ENCODE measurements at places on chromosomes 13 and 19.

DNA sequence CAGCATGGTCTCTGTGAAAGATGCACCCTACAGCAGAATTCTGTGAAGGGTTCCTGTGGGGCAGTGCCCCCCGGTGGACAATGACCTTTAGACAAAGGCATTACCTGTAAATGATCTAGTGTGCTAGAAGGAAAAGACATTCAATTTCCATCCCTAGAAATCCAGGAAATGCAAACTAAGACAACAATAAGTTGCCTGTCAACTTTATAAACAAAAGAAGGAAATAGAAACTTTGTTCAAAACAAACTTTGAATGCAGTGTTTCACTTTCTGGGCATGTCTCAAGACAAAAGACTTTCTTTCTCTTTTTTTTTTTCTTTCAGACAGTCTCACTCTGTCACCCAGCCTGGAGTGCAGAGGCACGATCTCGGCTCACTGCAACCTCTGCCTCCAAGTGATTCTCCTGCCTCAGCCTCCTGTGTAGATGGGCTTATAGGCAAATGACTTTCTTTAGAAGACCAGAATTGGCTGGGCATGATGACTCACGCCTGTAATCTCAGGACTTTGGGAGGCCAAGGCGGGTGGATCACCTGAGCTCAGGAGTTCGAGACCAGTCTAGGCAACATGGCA, 15.5 kb downstream of the TEX101 start:
- no peak for DNase-seq

- DNase-seq: no peak
These were observed 2.0 kb downstream of the GPR183 start for GRCh38 chr13:99305158-99305557.

- DNase-seq: peak; percentile 20
These were observed 29.2 kb downstream of the SYDE1 start for GRCh38 chr19:15136234-15136954.

DNA sequence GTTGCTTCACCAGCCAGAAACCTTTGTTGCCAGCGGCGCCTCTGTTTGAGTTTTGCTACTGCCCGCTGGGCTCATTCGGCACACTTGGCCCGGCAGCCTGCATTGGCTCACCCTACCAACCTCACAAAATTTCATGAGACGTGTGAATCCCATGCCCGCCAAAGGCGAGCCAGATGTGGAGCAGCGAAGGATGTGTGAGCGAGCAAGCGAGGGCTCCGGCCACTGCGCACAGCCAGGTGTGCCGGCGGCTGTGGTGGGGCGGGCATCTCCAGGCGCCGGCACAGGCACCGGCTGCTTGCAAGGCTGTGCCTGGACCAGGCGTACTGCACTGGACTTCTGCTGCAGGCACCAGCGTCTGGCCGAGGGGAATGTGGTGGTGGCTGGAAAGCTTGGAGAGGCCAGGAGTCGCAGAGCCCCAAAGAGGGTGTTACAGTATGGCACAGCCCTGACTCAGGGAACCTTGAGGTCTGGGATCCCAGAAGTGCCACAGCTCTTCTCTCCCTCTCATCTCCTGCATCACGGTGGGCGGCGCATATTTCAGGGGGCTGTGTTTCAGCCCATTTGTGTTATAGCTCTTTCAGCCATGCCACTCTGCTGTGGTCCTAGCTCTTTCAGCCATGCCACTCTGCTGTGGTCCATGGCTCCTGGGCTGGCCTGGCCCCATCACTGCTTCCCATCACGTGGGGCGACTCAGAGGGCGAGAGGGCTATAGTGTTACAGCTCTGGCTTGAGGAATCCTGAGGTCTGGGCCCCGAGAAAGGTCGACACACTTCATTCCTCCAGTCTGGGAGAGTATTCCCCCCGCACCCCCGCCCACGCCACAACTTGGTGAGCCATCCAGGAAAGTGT, 592.0 kb upstream of the SLITRK5 start:
- no peak for DNase-seq

- no peak for DNase-seq
These were observed 13.5 kb upstream of the CBY2 start for GRCh38 chr13:45688577-45688976.

DNA sequence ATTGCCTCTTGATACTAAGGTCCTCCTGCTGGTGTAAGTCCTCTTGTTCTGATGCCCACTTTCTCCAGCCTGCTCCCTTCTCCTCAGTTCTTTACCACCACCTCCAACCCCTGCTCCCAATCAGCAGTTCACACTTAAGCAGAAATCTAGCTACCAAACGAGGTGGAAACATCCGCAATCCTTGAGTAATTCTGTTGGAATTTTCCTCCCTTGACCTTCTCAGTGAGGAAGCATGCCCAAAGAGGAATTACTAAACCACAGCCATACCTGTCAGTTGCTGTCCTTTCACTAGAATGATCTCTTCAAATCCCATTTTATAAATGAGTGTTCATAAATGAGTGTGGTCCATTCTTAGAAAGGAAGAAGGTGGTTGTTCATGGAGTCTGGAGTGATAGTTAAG, 289.9 kb downstream of the DACH1 start:
- DNase-seq: peak; percentile 10

GRCh38 chr19:48900477-48901406, 630 bp downstream of the NUCB1 start:
- no peak for DNase-seq

- DNase-seq: no peak
These were observed 656 bp downstream of the PCCA start for GRCh38 chr13:100089465-100090032.

DNA sequence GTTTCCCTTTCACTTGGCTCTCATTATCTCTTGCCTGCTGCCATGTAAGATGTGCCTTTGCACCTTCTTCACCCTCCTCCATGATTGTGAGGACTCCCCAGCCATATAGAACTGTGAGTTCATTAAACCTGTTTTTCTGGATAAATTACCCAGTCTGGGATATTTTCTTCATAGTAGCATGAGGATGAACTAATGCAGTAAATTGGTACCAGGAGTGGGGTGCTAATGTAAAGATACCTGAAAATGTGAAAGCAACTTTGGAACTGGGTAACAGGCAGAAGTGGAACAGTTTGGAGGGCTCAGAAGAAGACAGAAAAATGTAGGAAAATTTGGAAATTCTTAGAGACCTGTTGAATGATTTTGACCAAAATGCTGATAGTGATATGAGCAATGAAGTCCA, 487.4 kb downstream of the LMO7 start:
- no peak for DNase-seq

DNA sequence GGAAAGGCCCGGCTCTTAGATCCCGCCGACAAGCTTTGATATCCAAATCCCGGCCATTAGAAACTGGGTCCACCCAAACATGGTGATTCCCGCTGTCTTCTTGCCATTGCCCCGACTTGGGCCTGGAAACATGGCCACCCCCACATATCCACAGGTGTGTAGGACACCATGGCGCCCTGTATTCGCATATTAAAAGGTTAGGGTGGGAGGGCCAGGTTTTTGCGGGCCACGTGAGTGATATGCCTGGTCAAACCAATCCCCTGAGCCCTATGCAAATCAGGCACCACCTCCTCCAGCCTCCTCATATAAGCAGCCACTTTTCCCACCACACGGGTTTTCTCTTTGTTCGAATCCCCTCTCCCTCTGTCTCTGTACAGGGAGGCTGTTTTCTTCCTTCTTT, 766.4 kb downstream of the UQCRFS1 start:
- no peak for DNase-seq
